Brain (organoid and tissue), 16 donors: ENCODE measurements at places on chromosomes 7 and 10.

GRCh38 chr7:69193061-69193460, 405.2 kb upstream of the AUTS2 start:
- DNase-seq = no peak

GRCh38 chr7:77858278-77858677, 59.7 kb downstream of the PHTF2 start:
- DNase-seq = no peak

GRCh38 chr7:92768501-92769393, 67.6 kb downstream of the CDK6 start:
- DNase-seq = peak; percentile 86

DNA sequence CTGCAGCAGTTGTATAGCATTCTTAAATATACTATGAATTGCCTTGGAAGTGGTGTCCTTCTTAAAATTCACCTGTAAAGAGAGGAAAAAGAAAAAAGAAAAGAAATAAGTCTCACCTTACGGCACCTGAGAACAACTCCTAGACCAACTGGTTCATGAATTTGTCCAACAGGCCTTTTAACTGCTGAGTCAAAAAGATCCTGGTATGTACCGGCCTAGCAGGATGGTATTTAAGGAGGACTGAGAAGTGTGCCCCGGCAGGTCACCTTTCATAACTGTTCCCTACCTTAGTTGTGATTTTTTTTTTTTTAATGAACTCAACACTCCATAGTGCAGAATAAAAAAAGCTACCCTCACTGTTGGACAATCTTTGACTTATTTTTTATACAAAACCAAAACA, 25.8 kb downstream of the STN1 start:
- DNase-seq = no peak

DNA sequence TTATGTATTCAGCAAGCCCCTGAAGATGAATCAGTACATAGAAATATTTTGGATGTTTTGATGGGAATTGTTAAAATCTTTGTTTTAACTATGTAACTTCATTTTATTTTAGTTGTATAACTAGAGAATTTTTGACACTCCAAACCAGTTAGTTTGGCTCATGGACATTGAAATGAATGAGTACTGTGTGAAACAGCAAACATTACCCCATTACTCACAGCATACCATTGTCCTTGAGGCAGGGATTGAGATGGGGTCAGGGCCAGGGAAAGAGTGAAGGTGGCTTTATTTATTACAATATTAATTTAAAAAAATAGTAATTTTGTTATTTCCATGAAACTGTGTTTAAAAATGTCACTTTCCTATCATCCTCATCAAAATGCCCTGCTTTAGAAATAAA, 4.8 kb upstream of the BMPER start:
- DNase-seq = no peak

- no peak for DNase-seq
Observed at GRCh38 chr7:27113991-27114769, 11.7 kb upstream of the HOXA2 start.

DNA sequence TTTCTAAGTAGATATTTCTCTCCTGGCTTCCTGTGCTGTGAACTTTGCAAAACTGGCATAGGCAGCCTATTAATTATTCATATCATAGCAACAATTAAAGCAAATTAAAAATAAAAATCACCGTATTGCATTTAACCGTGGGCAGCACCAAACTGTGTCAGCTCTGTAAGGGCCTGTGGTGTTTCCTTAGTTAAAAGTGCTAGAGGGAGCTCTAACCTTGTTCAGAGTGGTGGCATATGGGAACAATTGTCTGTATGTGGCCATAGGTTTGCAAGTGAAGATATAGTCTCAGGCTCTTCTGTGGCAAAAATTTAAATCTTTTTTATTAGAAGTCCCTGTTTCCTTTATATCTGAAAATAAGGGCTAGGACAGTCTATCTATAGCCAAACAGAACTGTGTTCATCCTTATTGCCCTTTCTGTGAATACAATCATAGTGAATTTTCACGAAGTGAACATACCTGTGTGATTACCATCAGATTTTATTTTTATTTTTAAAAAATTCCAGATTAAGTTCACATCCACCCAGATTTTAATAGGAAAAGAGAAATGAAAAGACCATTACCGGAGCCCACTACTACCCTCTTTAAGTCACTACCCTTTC, 92.6 kb downstream of the POLL start:
- DNase-seq = peak; percentile 47

DNA sequence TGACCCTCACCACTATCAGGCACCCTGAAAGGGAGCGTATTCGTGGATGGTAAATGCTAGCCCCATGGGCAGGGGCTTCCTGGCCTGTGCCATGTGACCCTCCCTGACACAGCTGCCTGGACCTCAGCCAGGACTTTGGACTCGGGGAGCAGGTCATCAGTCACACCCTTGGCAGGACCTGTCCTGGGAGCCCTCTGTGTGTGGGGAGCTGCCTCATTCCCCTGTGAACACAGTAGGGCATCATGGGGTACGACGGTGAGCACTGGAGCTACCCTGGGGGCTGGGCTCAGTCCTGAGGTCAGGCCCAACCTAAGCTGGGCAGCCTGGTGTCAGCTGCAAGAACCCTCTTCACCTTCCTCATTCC, 129.3 kb upstream of the FAM20C start:
- no peak for DNase-seq

DNA sequence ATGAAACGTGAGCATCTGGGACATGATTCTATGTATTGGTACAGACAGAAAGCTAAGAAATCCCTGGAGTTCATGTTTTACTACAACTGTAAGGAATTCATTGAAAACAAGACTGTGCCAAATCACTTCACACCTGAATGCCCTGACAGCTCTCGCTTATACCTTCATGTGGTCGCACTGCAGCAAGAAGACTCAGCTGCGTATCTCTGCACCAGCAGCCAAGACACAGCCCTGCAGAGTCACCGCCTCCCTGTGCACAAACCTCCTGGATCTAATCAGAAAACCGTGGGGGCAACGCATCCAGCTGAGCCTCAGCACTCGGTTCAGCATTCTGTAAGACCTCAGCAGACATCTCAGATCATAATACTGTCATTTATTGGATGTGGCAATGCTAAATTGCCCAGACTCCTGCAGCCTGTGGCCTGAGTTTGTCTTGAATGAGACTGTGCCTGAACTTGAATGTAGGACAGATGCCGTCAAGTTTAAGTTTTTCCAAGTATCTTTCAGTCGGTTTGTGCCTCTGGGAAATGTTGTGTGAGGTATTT, 41.5 kb upstream of the PRSS58 start:
- DNase-seq = peak; percentile 14

DNA sequence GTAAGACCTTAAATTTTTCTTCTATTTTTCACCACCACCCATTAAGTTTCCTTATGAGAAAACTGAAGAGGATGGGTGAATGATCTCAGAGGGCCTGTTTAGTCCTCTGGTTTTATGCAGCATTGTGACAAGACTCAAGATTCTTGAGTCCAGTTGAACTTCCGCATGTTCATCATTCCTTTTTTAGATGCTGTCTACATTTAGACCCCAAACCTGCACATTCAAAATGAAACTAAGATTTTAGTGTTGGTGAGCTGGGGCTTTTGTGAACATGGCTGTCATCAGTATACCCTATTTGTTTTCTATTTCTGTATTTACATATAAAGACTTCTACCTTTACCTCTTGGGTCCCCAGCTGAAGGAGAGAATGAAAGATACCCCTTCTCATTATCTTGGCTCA, 31.1 kb downstream of the NET1 start:
- no peak for DNase-seq

DNA sequence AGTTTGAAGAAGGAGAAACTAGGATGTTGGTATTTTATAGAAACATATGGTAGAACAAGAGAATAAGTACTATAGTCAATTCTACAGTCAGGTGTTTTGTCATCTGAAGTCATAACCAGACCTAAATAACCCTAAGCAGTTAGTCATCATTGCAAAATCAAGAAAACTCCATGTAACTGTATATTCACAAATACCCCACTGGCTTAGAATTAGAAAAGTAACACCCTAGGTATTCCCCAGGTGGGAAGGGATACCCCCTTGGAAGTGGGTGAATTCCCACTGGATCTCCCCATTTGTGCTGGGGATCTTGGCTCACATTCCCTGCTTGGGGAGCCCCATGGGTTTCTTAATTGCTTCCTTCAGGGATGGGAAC, 45.9 kb upstream of the ITGB8 start:
- no peak for DNase-seq

DNA sequence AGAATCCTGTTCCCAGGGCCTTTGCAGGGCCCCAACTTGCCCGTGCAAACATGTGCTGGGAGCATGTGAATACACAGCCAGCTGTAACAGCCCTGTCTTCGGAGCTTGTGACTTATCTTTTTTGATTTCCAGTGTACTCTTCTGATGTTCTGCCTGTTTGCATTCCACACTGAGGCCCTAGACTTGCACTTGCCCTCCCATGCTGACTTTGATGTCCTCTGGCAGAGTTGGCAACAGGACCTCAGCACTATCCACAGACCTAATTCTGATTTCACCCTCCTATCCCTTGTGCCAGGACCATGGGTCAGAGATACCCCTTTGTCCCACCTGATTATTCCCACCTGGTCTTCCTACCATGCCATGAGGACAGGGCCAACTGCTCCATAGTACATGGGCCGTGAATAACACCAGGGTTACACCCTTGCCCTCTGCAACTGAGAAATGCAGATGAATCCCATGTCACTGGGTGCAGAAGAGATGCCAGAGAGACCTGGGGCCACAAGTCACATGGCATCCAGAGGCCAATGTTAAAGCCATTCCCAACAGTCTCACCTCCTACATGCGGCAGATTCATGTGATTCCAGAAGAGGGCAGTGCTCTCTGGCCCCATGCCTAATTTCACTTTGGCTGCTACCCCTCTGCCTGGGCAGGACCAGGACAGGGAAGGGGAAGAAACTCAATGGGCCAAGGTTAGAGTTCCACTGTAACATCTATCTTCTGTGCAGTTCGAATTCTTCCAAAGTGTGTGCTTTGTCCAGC, 43.0 kb downstream of the SCRN1 start:
- no peak for DNase-seq

- no peak for DNase-seq
Observed at GRCh38 chr7:11256501-11256900, 282.8 kb downstream of the PHF14 start.

GRCh38 chr10:61024856-61025201, 80.8 kb upstream of the RHOBTB1 start:
- DNase-seq = peak; percentile 28

GRCh38 chr10:95221124-95221523, 27.1 kb downstream of the ACSM6 start:
- no peak for DNase-seq

GRCh38 chr10:77510294-77510693, 127.3 kb downstream of the KCNMA1 start:
- no peak for DNase-seq

- DNase-seq = no peak
Observed at GRCh38 chr10:5710859-5711258, 26.2 kb downstream of the TASOR2 start.

DNA sequence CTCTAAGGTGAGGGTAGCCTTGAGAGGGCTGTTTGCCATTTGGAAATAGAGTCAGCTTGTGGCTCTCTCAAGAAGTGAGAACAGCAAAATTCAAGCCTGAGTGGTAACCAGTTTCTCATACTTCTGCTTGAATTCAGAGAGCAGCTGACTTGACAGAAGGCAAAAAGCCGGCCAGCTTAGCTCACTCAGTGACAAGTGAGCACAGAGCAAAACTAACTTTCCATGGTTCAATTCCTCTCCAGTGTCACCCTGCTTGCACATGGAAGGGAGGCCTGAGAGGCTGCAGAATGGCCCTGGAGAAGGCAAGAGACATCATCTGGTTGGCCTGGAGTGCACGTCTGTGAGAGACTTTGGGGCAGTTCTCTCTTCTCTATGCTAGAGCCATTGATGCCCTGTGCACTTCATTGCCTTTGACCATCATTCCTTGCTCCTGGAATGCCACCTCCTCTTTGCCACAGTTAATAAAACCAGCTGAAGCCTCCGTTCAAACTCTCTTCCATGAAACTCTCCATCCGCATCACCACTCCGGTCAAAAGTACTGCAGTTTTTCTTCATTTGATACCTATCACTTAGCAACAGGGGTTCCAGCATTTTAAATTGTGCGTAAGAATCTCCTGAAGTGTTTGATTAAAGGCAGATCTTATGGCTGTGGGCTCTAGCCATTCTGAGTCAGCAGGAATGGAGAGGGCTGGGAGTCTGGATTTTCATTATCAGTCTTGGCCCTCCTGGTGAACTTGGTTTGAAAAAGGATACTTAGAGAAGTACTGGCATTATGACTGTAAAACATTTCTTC, 69.8 kb upstream of the PIK3CG start:
- DNase-seq = no peak

DNA sequence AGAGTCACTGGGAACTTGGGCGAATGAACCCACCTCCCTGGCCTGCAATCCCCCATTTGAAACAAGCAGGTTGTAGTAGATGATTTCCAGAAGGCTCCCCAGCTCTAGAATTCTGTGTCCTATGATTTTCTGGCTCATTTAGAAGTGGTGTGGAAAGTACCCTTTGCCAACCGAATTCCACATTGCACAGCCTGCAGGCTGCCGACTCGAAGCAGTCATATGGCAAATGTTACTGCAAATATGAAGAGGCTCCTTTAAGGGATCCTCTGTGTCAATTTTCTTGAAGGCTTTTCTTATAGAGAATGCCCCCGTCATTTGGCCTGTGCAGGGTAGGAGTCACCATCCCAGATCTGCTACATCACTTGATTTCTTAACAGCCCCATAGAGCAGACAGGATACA, 5.6 kb downstream of the PODXL start:
- no peak for DNase-seq

DNA sequence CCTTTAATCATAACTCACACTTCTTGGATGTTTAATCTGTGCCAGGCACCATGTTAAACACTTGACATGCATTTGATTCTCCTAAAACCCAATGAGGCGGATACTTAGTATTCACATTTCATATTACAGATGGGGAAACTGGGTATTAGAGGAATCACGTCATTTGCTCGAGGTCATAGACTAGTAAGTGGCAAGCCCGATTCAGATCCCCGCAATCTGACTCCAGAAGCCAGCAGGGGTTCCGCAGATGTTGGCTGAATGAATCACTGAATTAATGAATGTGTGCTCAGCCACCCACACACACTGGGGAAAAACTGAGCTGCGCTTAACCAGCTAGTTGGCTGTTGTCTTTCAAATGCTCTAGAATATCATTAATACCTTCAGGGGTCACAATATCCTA, 22.5 kb upstream of the ENO4 start:
- no peak for DNase-seq

- no peak for DNase-seq
Observed at GRCh38 chr7:108129018-108129965, 869 bp downstream of the LAMB4 start.

DNA sequence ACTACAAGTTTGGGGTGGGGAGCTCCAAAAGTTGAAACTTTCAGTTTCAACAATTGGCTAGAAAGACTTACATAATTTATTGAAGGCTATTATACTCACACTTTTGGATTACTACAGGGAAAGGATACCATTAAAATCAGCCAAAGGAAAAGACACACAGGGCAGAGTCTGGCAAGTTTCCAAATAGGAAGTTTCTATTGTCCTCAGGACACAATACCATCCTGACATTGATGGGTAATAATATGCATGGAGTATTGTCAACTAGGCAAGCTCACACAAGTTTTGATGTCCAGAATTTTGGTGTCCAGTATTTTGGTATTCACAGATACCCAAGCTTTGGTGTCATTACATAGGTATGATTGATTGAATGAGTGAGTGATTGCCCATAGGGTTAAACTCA, 872.6 kb upstream of the SORCS1 start:
- DNase-seq = no peak

- no peak for DNase-seq
Observed at GRCh38 chr10:2772816-2773631, 294.3 kb upstream of the PFKP start.
